ENCODE measurements at places on chromosomes 12 and 14.

DNA sequence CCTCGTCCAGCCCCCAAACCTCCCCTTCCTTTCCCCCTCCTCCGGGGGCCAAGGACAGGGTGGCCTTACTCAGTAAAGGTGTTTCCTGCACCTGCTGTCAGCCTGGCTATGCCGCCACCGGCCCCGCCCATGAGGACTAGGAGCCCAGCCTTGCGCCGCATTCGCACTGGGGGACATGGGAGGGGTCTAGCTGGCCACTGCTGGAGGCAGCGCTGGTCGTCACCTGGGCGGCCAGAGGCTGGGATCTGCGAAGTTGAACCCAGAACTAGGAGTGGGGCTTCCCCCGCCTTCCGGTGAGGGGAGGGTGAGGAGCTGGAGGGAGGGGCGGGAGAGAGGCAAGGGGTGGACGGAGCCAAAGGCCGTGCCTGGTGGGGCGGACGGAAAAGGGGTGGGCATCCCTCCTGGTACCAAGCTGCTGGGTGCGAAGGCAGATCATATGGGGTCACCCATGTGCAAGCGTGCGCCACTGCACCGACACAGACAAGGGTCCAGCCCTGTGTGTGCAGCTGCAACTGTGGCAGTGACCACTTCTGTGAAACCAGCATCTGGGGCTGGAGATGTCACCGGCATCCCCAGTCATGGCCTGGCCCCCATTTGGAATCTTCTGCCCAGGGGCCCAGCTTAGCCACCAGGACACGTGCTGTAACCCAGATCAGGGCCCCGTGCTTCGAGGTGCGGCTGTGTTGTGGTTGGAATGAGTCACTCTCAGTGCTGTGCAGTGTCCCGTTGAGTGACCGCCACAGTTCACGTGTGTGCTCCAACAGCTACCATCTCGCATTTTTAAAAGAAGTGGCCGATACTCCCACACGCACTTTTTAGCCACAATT, 8.5 kb downstream of the AMN start:
- DNase-seq: no peak

- no peak for DNase-seq
These were observed 71.0 kb downstream of the TMTC2 start for GRCh38 chr12:82757656-82758055.

DNA sequence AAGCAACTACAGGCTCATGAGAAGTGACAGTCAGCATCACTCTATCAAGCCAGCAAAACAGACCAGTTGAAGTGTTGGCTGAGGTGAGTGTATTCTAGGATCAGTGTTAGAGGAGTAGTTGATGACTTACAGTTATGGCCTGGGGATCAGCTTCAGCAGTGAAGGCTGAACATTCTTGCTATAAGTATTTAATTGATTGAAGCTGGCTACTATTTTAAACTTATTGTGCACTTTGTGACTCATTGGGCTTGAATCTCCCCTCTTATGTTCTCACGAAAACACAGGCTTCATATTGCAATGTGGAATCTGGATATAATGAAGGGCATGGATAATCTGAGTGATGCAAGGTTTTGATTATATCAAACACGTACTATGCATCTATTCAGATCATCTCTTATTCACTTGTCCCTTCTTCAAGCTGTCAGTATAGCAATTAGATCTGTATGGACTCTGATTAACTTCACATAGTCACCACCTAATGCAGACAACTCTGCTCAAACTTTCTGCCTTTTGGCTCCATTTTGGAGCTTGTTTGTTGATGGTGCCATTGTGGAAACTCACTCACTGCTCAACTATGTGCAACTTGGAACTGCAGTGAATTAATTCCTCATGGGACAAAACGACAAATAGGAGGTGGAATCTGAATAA, 309.2 kb downstream of the SLC16A7 start:
- no peak for DNase-seq

DNA sequence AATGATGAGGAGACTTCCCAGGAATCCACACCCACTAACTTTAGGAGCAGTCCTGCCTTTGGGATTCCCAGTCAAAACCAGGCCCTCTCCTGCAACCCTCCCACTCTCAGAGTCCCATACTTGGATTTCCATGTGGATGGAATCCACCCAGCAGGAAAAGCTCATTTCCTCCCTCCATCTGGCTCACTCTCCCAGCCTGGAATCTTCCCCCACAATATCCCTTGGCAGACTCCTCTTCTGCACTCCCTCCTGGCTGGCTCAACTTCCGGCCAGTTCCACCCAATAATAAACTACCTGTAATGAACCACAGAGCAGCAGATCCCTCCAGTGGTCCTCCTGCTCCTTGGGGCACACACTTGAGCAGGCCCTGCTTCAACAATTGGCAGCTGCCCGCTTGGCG, 102.8 kb upstream of the EGLN3 start:
- DNase-seq: no peak

GRCh38 chr14:55684956-55685584, 105.1 kb downstream of the KTN1 start:
- no peak for DNase-seq

DNA sequence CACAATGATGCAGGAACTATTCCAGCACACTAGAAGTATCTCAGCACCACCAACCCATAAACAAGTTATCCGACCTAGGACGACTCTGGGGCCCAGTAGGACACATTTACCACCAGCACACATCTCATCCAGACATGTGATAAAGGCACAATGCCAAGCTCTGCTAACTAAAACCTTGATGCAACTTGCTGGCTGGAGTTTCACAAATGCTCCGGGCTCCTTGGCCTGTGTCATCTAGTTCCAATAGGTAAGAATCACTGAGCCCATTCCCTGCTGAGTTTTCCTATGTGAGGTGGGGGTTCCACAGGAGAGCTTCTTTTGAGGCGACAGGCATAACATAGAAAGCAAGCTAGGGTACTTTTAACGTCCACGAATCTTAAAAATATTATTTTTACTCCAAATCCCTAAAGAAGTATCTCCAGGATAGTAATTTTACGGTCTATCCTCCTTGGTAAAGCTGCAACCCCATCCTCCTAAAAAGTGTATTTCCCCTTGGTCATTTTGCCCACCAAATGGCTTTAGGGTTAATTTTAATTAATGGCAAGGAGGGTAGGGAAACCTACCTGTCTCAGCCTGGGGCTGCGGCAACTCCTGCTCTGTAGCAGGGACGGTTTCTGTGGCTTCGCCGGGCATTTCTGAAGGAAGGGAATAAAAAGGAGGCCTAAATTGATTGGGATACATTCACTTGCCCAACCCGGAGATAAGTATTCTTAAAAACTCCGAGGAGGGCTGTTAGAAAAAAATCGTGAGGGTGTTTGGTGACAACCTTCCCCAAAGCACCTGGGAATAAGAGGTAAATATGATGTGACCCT, 1.0 kb downstream of the NACA start:
- DNase-seq: no peak

DNA sequence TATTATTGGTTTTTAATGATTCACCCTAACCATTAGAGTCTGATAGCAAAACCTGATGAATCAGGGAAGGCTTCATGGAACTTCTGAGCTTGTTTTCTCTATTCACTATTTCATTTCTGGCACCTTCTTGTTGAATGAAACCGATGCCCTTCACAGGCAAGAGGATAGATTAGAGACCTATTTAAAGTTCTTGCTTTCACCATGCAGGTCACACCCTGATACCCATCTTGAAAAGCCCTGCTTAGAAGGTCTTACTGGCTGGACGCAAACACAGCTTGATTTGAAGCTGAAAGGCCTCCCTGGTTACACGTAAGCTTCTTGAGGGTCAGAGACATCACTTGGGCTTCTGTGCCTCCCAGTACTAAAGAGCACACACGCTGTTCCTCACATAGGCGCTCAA, 29.2 kb downstream of the TMEM229B start:
- no peak for DNase-seq

DNA sequence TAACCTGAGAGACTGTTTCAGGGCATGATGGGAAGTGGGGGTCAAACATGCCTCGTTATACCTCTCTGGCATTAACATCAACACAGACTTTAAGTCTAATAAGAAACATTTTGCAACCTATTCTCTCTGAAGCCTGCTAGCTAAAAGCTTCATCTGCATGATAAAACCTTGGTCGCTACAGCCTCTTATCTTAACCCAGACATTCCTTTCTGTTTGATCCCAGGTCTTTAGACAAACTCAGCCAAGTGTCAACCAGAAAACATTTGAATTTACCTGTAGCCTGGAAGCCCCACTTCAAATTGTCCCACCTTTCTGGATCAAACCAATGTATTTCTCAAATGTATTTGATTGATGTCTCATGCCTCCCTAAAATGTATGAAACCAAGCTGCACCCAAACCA, 9.1 kb downstream of the PPP2R3C start:
- DNase-seq: no peak

DNA sequence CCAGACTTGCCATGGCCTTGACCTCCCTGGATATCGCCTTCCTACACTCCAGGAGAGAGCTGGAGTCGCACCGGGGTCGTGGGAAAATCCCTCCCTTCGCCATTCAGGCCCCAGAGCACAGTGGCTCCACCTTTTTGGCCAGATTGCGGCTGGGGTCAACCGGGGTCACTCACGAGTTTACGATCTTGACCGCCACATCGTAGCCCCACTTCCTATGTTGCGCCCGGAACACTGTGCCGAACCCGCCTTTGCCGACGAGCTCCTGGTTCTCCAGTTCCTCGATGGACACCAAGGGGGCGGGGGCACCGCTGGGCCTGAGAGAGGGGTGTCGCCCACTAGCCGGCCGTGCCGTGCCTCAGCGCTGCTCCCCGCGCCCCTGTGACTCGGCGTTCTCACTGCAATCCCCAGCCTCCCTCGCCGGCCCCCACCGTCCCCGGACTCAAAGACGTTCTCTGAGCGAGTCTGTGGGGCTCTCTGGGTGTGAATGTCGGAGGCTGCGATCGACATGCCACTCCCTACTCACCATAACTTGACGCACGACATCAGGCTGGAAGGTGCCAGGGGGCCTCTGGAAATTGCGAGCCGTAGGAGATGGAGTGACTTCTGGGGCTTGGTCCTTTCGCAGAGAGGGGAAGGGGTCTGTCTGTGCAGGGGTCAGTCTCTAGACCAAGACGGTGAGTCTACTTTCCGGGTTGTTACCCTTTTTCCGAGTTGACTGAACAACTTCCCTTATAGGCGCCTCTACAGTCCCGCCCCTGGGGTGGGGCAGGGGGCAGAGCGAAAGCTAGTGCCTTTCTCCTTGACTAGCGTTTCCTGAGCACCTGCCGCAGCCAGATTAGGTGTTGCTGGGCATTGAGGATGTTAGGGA, at the start of gene RIPK3:
Gene RIPK3 (minus strand): TSS at position 708 of the 868 bp plus-strand sequence. CDS start 165 bp downstream, at position 543.
- DNase-seq: no peak

DNA sequence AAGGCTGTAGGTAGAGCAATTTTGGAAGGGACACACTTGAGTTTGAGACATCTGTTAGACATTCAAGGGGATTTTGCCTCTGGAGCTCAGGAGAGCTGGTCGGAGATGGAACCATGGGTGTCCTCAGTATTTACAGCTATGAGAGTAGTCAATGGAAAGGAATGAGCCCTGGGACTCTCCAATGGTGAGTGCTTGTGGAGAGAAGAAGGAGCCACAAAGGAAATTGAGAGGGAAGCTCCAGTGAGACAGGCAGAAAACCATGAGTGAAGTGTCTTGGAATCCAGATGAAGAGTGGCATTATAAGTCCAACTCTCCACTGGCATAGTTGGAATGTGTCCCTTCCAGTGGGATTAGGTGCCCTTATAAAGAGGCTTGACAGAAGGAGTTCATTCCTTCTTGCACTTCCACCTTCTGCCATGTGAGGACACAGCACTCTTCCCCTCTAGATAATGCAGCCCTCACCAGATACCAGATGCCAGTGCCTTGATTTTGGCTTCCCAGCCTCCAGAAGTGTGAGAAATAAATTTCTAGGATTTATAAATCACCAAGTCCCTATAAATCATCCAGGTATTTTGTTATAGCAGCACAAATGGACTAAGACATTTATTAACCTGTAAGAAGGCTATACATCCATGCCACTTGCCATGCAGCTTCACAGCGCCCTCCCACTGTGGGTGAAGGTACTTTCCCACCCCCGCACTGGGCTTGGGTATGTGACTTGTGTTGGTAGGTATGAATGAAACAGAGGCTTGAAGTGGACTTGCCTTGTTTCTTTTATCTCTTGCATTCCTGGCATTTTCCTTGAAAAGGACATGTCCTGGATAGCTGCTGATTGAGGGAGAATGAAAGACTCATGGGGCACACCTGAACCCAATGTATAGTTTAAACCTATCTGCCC, 27.3 kb downstream of the LLPH start:
- no peak for DNase-seq

DNA sequence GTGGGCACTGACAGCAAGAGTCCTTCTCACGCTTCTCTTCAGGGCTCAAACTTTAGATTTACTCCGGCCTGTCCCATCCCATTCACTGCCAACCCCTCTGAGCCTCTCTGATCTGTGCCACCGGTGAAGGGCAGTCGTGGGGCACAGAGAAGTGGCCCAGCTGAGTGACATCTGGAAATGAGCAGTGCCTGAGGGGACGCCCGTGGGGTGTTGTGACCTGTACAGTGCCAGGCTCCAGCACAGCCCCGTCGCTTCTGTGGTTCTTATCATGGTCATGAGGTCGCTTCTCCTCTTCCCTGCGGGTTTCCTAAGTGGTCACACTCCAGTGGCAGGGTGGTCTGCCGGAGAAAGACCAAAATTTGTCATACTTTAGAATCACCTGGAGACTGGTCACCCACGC, 4.1 kb downstream of the BDKRB2 start:
- DNase-seq: no peak

GRCh38 chr14:104689881-104690711, 678 bp downstream of the INF2 start:
- no peak for DNase-seq
